ENCODE measurements at places on chromosomes 11 and 22.

GRCh38 chr22:20964090-20964798 lies 2.8 kb upstream of the AIFM3 start:
- no peak for DNase-seq

GRCh38 chr11:1479678-1480118 lies 6.9 kb downstream of the MOB2 start:
- no peak for DNase-seq

DNA sequence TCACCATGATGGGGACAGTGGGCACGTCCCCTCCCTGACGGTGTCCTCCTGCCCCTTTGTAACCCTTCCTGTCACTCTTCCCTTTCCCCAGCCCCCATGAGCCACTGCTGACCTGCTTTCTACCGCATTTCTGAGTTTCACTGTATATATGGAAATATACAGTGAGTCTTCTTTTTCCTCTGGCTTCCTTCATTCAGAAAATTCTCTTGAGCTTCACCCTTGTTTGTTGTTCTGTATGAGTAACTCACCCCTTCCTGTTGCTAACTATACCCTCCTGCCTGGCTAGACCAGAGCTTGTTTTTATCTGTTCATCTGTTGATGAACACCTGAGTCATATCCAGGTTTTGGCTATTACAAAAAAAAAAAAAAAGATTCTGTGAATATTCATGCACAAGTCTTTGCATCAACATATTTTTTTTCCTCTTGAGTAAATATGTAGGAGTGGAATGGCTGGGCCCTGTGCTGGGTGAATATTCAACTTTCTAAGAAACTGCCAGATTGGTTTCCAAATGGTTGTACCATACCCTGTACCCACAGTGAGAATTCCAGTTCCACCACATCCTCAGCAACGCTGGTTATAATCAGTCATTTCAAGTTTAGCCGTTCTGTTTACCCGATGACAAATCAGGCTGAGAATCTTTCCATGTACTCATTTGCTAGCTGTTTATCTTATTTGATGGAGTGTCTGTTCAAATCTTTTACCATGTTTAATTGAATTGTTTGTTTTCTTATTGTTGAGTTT lies 62.0 kb downstream of the IGF2 start:
- DNase-seq = no peak

- no peak for DNase-seq
Measured at GRCh38 chr22:48238284-48238915, 1476.0 kb downstream of the TBC1D22A start.

GRCh38 chr22:26894766-26895485 lies 237.5 kb downstream of the MIAT start:
- DNase-seq = no peak

DNA sequence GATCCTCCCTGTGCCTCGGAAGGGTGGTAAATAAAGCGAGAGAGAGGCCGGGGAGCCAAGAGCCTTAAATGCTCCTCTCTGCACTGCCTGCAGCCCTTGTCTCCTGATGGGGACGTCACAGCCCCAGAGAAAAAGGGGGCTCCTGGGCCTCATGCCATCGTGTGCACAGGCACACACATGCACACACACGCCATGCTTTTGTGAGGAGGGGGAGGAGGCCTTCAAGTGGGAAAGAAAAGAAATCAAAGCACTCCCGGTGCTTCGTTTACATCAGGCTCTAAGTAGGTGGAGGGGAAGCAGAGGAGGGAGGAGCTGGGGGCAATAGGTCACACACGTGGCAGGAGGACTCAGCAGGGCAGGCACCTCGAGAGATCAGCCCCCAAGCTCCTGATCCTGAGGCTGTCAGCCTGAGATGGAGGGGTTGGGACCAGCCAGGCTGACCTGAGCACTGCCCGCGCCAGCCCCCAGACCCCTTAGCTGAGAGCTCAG lies 68.2 kb upstream of the NECTIN1 start:
- DNase-seq = no peak

DNA sequence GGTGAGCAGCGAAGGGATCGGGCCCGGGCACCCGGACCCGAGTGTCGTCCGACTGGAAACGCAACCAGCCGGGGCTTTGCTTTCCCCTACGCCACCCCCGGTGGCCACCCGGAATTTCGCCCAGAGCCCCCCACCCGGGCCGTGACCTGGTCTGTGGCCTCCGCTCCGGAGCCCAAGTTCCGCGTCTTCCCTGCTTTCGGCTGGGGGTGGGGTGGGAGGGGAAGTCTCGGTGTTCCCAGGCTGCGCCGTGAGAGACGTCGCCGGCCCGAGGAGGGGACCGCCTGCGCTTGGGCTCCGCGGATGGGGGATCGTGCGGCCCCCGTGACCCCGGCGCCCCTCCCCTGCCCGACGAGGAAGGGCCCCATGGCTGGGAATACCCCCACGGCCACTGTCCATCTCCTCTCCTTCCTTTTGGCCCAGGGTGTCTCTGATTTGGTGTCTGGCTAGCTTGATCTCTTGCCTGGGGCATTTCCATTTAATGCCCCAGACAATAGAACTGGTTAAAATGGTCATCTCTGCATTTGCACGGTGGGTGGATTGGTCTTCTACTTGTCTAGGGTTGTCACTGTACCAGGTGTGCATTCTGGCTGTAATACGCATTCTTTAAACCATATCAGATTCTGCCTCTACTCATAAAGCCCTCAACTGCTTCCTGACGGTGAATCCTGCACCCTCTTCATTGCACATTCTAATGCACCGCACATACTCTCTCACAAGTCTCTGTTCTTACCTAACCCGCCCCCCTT lies 789 bp downstream of the SIK2 start:
- DNase-seq = peak; percentile 3

- DNase-seq = no peak
Measured at GRCh38 chr11:10784232-10785145, 24.2 kb downstream of the EIF4G2 start.

DNA sequence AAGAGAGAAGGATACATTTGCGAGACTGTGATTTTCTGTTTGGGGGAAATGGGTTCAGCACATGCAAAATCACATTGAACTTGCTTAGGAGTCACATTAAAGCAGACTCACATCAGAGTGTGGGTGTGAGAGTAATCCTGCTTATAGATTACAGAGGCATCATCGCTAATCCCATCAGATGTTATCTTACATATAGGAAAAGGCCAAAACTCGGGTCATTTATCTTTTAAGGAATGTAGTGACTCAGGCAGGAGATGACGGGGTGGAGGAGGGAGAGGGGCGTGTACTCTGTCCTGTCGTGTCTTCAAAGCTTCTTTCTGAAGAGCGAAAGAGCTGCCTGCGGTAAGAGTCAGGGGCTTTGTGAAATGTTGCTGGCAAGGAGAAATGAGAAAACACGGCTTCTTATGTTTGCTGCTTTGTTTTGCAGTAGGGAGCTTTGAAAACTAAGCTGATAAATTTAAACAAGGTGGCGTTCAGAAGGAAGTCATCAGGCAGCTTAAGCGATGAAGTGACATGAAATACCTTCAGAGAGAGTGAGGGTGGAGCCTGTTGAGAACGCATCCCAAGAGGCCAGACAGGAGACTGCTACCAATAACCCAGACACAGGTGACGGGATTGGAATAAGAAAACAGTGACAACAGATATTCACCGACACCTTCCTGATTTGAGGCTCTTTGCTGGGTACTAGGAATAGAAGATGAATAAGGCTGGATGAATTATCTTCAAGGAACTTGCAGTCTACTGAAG lies 2.2 kb upstream of the C11orf16 start:
- DNase-seq = no peak

GRCh38 chr11:71130106-71130505 lies 122.3 kb downstream of the SHANK2 start:
- DNase-seq = no peak

GRCh38 chr11:42770444-42771065 lies 541.2 kb upstream of the API5 start:
- DNase-seq = no peak

GRCh38 chr11:7628660-7629059 lies 44.6 kb downstream of the CYB5R2 start:
- DNase-seq = no peak

Data from stimulated activated CD8-positive, alpha-beta memory T cell treated with anti-CD3 and anti-CD28 coated beads, Interleukin-7, amount 100 ng/mL, for 4 hours (primary cell).